Right ventricle myocardium inferior (tissue), 1 donor: ENCODE measurements at places on chromosomes 7 and 10. TPM values are rescaled to one million over a fixed set of nuclear protein-coding genes. Genes with fewer than 3 reads are reported as not detected.

ST8SIA6 gene
- total RNA-seq: 9.3 TPM

KMT2C gene
- 39.4 TPM for total RNA-seq

PRSS1 gene
- not detected for total RNA-seq

DNA sequence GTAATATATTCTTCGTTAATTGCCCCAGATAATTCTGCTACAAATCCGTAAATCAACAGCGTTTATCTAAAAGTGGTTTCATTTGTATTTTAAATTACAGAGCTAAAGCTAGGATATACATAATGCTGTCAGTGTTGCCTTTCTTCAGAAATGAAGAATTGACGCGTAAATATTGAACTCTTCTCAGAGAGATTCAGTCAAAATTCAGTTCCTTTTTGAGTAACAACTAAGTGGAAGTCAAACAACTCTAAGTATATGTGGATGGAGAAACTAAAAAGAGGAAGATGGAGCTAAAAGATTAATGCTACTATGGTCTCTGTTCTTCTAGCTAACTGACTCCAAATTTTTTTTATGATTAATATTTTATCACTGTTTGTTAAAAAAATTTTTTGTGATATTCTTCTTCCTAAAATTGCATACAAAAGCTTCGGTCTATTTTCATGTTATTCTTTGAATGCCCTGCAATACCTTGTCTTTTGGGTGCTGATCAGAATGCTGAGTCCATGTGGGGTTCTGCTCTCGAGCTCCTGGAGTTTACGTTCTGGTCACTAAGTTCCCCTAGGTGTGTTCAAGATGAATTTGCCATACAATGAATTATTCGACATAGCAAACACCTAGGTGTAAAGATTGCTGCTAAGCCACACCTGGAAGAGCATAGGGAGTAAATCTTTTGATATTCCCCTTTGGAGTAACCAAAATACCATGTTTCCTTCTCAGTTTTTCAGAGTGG, 20.7 kb downstream of the MDFIC start:
- DNase-seq: no peak

- no peak for DNase-seq
These were observed 533.4 kb downstream of the NEBL start for GRCh38 chr10:20363684-20364083.

DNA sequence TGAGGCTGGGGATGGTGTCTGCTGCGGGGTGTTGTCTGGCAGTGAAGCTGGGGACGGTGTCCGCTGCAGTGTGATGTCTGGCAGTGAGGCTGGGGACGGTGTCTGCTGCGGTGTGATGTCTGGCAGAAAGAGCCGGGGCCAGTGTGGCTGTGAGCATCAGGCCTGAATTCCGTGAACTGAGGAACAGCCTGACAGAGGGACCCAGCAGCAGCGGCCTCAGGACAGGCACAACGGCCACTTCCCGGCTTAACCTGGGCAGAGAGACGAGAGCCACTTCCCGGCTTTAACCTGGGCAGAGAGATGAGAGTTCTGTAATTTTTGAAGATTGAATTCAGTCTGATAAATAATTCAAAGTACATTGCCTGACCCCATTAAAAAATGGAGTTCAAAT, 321.2 kb downstream of the PTPRN2 start:
- no peak for DNase-seq

- DNase-seq: peak; percentile 91
These were observed at the start of gene MAGI2 for GRCh38 chr7:79453558-79454360. TSS of gene MAGI2 (minus strand) at chr7:79453667. CDS start at chr7:79453320, 347 bp downstream.
